ENCODE measurements at places on chromosomes 13 and 19.

GRCh38 chr19:31255174-31255799 lies 93.9 kb downstream of the TSHZ3 start:
- no peak for DNase-seq

GRCh38 chr19:11587975-11588631 lies 9.2 kb upstream of the ZNF627 start:
- no peak for DNase-seq

DNA sequence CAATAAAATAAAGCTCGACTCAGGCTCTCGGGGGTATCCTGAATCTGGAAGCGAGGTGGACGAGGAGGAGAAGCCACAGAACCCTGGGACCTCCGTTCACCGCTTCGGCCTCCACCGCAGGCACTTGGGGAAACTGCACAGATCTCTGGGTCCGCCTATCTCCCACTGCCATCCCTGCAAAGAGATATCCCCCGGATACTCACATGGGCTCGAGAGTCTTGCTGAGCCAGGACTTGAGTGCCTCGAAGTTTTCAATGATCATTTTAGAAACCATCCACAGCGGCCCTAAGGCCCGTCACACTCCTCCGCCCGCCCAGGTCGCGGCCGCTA lies 589 bp downstream of the RBM26 start:
- no peak for DNase-seq

GRCh38 chr19:21109116-21109515 lies 27.1 kb downstream of the ZNF714 start:
- DNase-seq, result no peak

- no peak for DNase-seq
These were observed 176.9 kb downstream of the KDM4B start for GRCh38 chr19:5145521-5146511.

DNA sequence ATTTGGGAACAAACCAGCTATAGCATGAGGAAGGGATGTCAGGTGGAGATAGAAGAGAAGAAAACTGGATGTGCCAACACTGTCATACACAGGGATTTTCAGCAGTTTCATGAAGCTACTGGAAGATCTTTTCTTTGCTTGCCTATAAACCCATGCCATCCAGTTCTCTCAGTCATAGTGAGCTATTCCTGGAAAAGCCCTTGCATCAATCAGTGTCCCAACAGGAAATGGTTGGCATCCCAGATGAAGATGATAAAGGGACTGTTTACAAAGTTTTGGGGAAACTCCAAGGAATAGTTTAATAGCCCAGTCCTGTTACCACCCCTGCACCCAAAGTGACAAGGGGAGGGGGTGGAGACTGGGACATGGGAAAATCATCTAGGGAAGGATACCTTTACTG lies 58.5 kb upstream of the ARGLU1 start:
- no peak for DNase-seq

DNA sequence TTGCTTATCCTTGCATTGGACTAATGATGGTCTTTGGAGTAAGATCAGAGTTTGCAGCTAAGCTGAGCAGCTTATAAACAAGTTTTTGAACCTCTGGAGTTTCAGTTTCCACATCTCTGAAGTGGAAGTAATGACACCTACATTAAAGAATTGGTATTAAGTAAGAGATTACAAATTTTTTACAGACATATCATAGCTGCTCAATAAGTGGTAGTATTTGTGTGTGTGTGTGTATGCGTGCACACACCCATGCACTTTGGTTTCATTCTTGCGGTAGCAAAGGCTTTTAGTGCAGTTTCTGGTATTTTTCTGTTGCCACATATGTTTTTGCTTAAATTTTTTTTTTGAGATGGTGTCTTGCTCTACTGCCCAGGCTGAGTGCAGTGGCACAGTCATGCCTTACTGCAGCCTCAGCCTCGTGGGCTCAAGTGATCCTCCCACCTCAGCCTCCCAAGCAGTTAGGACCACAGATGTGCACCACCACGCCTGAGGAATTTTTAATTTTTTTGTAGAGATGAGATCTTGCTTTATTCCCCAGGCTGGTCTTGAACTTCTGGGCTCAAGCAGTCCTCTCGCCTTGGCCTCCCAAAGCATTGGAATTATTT lies 4.5 kb downstream of the NAA16 start:
- DNase-seq, result no peak

- DNase-seq, result no peak
These were observed 10.8 kb downstream of the RSPH6A start for GRCh38 chr19:45804140-45804958.
